Activated CD4-positive, alpha-beta memory T cell treated with anti-CD3 and anti-CD28 coated beads for 36 hours (primary cell): ENCODE measurements at places on chromosomes 1 and 21. TPM values are rescaled to one million over a fixed set of nuclear protein-coding genes. Genes with fewer than 3 reads are reported as not detected.

DNA sequence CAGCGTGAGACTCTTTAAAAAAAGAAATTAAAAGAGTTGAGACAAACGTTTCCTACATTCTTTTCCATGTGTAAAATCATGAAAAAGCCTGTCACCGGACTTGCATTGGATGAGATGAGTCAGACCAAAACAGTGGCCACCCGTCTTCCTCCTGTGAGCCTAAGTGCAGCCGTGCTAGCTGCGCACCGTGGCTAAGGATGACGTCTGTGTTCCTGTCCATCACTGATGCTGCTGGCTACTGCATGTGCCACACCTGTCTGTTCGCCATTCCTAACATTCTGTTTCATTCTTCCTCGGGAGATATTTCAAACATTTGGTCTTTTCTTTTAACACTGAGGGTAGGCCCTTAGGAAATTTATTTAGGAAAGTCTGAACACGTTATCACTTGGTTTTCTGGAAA lies 31.2 kb downstream of the IFNAR1 start:
- DNase-seq, result no peak

Gene KRTAP12-2
- total RNA-seq, result not detected

DNA sequence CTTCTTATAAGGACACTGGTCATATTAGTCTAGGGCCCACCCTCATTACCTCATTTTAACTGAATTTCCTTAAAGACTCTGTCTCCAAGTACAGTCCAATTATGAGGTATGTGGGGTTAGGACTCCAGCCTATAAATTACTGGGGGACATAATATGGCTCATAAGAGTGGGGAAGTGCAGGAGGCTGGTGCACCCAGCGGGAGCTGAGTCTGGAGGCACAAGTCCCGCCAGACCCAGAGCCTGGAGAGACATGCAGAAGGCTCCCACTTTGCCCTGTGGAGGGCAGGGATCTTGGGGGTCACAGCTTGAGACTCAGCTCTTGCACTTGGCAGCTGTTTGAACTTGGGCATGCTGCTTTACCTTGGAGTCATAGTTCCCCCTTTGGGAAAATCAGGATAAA lies 250.4 kb downstream of the RHOU start:
- DNase-seq, result no peak

DNA sequence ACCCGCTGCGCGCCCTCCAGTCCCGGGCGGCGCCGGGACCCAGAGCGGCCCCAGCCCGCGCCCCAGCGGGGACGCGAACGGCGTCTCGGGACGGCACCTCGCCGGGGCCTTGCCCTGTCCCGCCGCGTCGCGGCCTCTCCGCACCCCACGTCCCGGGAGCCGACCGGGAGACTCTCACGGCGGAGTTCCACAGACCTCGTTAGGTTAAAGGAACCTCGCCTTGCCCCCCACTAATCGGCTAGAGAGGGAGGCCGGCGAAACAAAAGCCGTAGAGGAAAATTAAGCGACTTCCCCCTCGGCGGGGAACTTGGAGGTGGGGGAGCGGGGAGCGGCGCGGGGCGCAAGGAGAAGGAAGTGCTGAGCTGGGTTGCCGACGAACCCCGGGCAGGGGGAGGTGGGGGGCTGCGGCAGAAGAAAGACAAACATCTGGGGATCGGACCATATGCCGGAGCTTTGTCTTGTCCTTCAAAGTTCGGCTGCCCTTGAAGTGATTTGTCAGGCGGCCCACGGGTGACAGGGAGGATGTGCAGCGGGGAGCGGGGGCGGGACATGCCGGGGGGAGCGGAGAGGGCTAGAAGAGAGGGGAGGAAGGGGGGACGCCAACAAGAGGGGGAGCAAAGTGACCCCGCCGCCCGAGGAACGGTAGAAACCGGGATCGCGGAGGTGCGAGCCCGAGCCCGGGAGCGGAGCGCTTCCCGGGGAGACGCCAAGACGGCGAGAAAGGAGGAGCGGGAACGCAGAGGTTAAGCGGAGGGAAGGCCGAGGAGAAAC lies 120.0 kb upstream of the RRP15 start:
- DNase-seq, result peak; percentile 25

Gene CCDC27
- total RNA-seq, result not detected

DNA sequence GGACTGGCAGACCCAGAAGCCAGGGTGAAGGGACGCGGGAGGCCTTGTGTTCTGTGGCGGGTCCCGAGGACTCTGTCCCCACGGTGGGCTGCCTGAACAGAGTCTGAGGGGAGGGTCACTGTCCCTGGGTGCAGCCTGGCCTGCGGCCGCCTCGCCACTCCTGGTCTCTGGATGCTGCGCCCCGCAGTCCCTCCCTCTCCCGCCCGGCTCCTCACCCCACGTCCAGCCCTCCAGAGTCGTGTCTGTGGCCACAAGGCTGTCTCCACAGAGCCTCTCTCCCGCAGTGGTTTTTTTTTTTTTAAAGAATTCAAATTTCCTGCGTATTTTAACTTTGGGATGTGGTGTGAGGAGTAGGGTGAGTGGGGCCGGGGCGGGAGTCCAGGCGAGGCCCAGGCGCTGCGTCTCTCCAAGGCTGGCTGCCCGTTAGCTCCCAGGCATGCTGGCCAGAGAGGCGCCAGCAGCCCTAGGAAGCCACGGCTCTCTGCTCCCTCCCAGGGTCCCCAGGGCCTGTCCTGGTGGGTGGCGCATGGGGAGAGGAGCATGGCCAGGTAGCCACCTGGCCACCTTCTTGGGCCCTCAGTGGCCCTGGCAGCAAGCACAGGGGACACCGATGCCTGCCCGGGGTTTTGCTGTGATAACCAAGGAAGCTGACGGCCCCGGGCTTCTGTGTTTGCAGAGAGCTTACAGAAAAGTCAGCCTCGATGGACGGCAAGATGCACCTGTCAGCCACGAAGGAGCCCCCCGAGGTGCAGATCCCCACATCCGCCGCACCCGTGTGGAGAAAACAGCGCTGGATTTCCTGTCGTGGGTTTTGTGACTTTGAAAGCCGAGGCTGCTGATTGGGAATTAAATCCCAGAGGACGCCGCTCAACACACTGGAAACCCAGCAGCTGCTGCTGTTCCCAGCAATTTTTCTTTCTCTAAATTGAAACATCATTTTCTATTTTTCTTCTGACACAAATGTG lies 72.8 kb downstream of the MORN1 start:
- no peak for DNase-seq

Gene EDEM3
- 14.5 TPM for total RNA-seq

DNA sequence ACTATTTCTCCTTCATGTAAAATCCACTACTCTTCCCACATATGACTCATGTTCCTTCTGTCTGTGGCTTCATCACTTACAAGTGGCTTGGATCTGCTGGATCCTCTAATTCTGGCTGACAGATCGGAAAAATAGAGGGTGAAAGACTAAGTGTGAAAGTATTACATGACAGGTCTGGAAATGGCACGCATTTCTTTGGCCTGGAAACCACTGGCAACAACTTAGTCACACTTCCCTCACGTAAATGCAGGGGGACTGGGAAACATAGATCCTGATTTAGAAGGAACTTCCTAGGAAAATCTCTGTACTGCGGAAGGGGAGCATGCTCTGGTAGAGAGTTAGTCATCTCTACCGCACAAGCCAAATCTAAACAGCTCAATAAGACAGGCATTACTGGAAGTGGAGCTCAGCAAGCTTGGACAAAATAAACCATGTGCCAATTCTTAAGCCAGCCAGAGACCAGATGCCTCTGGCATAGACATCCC lies 305.4 kb upstream of the PTBP2 start:
- no peak for DNase-seq

DNA sequence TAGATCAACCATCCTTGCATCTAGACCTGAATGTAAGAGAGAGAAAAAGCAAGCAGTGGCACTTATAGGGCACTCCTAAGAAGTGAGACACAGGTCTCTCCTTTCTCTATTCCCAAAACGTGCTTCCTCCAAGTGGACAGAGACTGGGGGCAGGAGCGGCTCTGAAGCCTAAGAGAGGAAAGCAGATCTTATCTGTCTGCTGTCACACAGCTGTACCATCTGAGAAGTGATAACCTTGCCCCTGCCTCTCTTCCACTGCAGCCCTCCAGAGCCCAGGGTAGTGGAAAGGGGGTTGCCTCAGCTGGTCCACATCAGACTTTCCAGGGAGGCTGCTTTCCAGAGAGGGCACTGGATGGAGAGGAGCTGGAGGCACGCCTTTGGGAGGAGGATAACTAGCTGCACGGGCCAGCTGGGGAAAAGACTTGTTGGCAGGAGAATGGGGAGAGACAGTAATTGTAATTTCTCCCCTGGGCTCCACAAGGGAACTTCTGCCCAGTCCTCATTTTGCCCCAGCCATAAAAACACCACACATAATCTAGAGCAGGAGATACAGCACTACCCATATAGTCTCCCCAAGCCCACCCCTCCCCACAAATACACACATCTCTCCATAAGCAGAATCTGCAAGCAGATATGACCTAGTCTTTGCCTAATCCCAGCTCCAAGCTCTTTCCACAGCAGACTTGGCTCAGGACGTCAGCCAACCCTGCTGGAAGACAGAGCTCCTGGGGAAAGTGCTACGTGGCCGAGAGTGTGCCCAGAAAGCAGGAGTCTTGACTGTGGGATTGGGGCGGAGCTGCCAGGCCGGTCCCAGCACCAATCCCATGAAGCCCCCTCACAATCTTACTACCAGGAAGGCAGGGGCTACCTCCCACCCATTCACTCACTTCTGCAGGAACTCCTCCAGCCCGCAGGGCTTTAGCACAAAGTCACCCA lies 31.2 kb downstream of the PIK3C2B start:
- no peak for DNase-seq

DNA sequence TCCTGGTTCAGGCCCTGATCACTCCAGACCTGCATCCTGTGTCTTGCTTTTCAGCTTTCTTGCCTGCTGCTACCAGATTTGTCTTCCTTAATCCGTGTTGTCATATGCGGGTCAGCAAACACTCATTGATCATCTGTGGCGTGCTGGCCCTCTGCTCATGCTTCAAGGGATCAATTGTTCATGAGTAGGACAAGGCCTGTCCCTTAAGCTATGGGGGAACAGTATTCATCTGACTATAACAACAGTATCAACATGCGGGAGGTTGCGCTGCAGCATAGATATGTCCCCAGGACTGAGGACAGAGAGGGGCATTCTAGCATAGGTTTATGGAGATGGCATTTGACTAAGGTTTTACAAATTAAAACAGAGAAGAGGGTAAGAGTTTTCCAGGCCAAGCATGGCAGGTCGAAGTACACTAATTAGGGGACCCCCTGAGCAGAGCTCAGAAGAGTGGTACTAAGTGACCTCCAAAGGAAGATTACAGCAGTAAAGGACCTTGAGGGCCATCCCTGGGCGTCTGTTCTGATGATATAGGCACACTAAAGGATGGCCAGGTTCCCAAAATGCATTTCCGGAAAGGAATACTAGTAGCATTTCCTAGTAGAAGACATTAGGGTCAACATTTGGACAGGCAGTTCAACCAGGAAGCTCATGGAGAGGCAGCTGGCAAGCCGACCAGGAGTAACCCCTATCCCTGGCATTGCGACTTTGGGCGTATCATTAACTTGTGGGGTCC lies 811 bp upstream of the ZNF672 start:
- DNase-seq, result no peak

GRCh38 chr1:55054396-55054795 lies 15.0 kb downstream of the PCSK9 start:
- no peak for DNase-seq
